Effector CD4-positive, alpha-beta T cell (primary cell): ENCODE measurements at places on chromosomes 2 and 18.

DNA sequence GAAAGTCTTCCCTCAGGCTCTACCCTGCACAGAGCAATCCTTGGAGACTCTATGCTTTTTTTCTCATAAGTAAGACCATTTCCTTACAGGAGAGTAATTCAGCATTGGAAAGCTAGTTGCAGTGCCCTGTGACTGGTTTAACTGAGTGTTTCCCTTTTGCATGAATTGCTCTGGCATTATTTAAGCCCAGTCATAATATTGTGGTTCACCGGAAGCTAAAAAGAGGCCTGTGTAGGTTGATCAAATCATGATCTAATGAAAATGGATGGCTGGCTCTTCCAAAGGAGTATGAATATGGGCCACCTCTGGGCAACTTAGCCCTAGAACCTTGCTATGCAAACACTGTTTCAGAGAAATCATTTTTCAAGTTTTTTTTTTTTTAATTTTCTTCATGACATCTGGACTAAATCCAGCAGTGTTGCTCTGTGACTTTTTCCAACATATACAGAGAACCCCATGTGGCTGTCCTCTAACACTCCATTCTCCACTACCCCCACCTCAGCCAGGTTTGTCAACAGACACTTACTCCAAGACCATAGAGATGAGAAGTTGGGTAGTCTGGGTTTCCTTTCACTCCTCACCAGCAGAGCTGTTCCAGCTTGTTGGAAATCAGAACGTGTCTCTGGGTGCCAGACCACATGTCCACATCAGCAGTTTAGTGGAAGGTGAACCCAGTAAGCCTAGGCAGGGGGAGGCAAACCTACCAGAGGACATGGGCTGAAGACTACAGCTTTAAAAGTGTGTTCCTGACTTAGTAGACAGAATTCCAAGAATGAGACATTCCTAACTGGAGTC is 175.2 kb upstream of the SLC14A2 start:
- DNase-seq, result no peak

DNA sequence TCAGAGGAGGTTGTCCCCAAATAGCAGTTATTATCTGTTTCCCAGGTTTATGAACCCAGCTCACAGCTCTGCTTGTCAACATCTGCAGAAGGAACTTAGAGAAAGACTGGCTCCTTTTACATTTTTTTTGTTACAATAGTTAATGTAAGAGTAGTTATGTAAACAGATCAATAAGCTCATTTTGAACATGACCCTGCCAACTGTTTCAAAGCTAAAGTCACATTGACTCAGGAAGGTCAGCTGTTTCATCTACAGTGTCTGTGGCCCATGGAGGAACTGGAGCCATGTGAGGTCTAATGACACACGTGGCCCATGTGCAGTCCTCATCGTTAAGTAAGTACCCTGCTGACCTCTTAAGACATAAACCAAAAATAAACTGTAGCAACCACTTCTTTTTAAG is 97.1 kb downstream of the SH3RF3 start:
- no peak for DNase-seq

GRCh38 chr2:17506736-17507616 is 11.3 kb downstream of the RAD51AP2 start:
- no peak for DNase-seq

DNA sequence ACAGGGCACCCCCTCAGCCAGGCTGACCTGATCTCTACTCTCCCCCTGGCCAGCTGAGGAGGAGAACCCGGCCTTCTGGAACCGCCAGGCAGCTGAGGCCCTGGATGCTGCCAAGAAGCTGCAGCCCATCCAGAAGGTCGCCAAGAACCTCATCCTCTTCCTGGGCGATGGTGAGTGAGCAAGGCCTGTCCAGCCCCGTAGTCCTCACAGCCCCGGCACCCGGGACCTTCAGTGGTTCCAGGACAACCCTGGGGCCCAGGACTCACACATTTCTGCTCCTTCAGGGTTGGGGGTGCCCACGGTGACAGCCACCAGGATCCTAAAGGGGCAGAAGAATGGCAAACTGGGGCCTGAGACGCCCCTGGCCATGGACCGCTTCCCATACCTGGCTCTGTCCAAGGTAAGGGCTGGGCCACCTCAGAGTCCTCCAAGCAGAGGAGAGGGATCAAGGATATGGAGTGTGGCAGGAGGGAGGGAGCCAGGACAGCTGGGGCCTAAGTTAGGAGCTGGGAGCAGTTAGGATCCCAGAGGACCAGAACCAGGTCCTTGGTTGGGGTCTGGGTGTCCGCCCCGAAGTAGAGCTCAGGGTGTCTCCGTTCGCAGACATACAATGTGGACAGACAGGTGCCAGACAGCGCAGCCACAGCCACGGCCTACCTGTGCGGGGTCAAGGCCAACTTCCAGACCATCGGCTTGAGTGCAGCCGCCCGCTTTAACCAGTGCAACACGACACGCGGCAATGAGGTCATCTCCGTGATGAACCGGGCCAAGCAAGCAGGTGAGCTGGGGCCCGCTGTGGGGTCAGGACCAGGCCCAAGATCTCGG is 555 bp downstream of the ALPI start:
- DNase-seq, result no peak

- DNase-seq, result no peak
Observed at GRCh38 chr18:79680891-79681339, 1.3 kb downstream of the CTDP1 start.

DNA sequence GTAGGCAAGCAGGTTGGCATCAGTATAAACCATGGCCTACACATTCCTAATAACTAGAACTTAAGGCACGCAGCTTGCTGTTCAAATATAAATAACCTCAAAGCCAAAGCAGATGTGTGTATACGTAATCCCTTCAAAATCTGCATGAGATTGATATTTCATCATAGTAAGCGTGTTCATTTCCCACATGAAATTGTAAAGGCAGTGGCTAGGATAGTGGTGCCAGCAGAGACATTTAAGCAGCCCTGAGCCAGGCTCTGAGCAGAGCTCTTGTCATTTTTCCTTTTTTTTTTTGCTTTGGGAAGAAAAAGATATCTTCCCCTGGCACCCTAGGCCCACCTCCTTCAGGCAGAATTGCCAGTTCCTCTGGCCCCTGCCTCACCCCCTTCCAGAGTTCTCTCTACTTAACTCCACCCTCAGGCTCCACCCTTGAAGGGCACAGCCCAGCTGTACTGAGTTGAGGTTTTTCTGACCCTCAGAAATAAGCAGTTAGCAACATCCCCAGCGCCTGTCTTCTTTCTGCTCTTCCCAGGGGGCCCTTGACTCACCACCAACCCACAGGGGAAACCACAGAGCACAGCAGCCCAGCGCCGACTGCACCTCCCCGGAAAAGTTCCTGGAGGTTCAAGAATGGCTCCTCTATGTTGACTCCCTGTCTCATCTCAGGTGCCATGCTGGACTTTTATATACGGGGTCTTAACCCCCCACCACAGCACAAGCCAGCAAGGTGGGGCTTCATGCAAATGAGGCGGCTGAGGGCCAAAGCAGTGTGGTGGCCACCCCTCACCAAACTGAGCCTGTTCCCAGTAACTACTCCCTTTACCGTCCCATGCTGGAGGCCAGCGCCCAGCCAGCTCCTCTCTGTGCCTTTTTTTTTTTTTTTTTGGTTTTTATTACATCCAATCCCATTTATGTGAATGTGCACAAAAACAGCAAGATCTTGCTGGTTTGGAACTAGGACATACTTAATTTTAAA is 84.7 kb downstream of the EHD3 start:
- no peak for DNase-seq

DNA sequence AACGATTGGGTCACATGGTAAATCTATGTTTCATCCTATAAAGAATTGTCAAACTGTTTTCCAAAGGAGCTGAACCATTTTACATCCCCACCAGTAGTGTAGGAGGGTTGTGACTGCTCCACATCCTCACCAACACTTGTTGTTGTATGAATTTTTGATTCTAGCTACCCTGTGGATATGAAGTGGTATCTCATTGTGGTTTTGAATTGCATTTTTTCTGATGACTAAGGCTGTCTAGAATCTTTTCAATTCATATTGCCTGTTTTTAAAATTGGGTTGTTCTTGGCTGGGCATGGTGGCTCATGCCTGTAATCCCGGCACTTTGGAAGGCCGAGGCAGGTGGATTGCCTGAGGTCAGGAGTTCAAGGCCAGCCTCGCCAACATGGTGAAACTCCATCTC is 44.5 kb downstream of the TXNL1 start:
- no peak for DNase-seq
